ENCODE measurements at places on chromosomes 2 and 18. TPM values are rescaled to one million over a fixed set of nuclear protein-coding genes. Genes with fewer than 3 reads are reported as not detected.

The CXCR1 gene
- total RNA-seq, result not detected

The GPR75 gene
- total RNA-seq, result 5.1 TPM

DNA sequence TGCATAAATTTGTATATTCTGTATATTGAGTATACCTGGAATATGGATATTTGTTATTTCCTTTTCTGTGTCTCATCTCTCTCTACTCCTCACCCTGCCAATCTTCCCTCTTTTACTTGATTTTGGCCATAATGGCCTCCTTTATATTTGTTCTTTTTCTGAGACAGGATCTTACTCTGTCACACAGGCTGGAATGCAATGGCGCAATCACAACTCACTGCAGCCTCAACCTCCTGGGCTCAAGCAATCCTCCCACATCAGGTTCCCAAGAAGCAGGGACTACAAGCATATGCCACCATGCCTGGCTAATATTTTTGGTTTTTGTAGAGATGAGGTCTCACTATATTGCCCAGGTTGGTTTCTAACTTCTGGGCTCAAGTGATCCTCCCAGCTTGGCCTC, 30.5 kb downstream of the PREPL start:
- no peak for DNase-seq
- H3K4me1 ChIP-seq, result no peaks in the 10 kb centered on the region
- no peaks in the 10 kb centered on the region for H3K27me3 ChIP-seq

The COBLL1 gene
- total RNA-seq, result 1.3 TPM

DNA sequence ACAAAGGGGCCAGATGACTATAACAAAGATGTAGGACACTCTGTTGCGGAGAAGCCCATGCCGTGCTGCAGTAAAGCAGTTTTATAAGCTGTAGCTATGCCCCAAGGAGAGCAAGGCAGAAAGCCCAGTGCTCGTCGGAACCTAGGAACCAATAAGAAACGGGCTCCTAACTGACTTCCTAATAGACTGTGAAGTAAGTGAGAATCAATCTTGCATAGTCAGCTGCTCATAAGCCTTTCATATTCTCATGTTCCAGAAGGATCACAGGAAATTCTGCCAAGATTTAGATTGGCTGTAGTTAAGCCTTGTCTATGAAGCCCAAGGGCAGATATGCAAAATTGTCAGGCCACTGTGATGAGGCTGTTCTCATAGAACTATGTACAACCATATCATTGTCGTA, 98.4 kb downstream of the RTTN start:
- no peaks in the 10 kb centered on the region for H3K4me1 ChIP-seq
- no peaks in the 10 kb centered on the region for H3K27me3 ChIP-seq
- peaks cover 36% of the 10 kb centered on the region for H3K36me3 ChIP-seq
- no peak overlapping the region for H3K4me3 ChIP-seq

DNA sequence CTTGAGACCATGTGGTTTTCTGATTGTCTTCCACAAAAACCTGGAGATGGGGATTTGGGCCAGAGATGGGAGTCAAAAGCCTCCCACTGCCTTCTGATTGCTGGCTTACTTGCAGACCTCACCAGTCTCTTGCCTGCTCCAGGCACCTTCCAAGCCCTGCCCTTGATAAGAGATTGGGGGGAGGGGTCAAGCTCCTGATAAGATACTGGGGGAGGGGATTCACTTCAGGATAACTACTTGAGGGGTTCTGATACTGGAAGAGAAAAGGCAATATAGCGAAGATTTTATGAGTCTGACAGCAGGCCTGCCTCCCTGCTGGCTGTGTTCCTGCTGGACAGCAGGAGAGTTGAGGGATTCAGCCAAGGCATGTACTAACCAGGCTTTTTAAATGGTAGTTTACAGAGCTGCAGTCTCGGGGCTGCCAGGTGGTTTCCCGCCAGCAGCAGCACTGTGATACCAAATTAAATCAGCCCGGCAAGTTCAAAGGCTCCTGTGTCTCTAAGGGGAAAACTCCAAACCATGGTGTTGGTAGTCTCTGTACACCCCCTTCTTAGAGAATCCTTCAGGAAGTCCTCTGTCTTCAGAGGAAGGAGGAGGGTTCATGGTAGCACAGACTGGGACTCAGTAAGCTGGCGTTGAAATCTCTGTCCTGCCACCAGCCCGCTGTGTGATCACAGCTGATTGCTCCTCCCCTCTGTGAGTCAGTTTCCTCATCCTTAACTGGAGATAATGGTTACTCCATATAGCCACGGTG, 58.3 kb downstream of the FBXO36 start:
- DNase-seq, result peak; percentile 31
- no peak overlapping the region for H3K4me3 ChIP-seq
- no peaks in the 10 kb centered on the region for H3K36me3 ChIP-seq
- peaks cover 3% of the 10 kb centered on the region for H3K4me1 ChIP-seq
- H3K27me3 ChIP-seq, result no peaks in the 10 kb centered on the region

DNA sequence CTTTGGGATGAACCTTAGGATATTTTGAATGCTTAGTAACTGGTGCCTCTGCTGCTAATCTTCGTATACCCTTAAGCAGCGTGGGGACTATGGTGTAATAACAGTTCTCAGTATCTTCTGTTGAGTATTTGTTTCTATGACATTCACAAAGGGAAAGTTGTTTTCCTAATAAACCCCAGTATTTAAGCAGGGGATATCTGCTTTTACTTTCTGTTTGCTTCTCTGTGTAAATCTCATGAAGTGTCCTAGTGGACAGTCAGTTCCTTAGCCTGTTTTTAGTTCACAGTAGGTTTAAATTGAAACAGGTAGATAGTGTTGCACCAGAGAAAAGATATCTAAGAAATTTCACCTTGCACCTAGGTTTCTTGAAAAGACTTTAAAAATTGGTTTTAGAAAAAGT, 14.9 kb downstream of the KIAA1328 start:
- no peaks in the 10 kb centered on the region for H3K4me1 ChIP-seq
- DNase-seq, result peak; percentile 10
- H3K4me3 ChIP-seq, result no peak overlapping the region
- H3K27me3 ChIP-seq, result no peaks in the 10 kb centered on the region

GRCh38 chr2:238586931-238587775, 160.4 kb downstream of the ASB1 start:
- H3K27me3 ChIP-seq, result no peaks in the 10 kb centered on the region
- H3K27ac ChIP-seq, result no peak overlapping the region
- H3K4me1 ChIP-seq, result no peaks in the 10 kb centered on the region
- no peaks in the 10 kb centered on the region for H3K36me3 ChIP-seq
- H3K4me3 ChIP-seq, result no peak overlapping the region

- peak overlapping the region; percentile 43 for H3K27ac ChIP-seq
- H3K4me1 ChIP-seq, result peaks cover 24% of the 10 kb centered on the region
- peaks cover 62% of the 10 kb centered on the region for H3K36me3 ChIP-seq
- no peaks in the 10 kb centered on the region for H3K27me3 ChIP-seq
Measured at GRCh38 chr2:97761192-97761591, 47.8 kb downstream of the ZAP70 start.

DNA sequence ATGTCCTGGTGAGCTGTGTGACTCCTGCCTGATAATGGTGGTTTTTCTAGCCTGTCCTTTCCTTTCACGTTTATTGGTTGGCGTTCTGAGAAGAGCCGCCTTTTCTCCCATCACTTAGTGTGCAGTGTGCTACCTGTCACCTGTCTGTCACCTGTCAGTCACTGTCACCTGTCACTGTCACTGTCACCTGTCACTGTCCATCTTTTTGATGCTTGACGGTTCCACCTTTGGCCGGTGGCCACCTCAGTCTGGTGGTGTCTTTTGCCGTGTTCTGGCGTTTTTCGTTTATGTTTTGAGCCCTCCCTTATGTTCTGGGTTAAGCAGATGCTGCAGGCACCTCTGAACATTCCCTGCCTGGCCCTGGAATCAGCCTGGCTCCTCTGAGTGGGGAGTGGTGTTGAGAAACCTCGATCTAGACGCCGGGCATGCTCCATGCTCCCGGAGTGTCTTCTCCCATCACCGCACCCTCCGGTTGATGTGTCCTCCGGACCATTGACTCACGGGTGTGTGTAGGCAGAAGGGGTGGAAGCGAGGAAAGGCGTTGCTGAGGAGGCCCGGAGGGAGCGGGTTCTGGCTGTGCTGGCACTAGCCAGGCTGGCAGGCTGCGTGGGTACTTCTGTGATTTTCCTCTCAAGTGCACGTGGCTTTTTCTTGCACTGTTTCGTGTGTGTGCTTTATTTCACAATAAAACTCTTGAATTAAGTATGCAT, 20.7 kb downstream of the DTYMK start:
- DNase-seq, result no peak
- no peak overlapping the region for H3K27ac ChIP-seq
- H3K4me3 ChIP-seq, result no peak overlapping the region
- no peaks in the 10 kb centered on the region for H3K4me1 ChIP-seq

- no peaks in the 10 kb centered on the region for H3K27me3 ChIP-seq
- no peak overlapping the region for H3K27ac ChIP-seq
- no peak overlapping the region for H3K4me3 ChIP-seq
- peaks cover 27% of the 10 kb centered on the region for H3K36me3 ChIP-seq
- H3K4me1 ChIP-seq, result no peaks in the 10 kb centered on the region
Measured at GRCh38 chr2:74670263-74670662, 16.2 kb downstream of the SEMA4F start.

DNA sequence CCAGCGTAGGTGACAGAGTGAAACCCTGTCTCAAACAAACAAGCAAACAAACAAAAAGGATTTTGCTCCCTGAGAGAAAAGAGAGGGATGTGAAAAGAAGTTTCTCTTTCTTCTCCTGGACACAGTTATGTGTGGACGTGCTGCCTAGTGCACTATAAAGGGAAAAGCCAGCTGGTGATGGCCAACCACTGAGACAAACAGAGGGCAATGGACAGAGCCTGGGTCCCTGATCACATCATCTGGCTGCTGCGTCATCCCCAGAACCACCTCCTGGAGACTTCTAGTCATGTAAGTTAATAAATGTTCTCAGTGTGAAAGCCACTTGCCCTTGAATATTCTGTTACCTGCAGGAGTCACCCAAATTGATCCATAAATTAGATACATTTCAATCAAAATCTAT, 184.9 kb downstream of the PDE11A start:
- H3K36me3 ChIP-seq, result no peaks in the 10 kb centered on the region
- H3K27ac ChIP-seq, result no peak overlapping the region
- DNase-seq, result no peak
- no peaks in the 10 kb centered on the region for H3K4me1 ChIP-seq
- no peaks in the 10 kb centered on the region for H3K27me3 ChIP-seq
- no peak overlapping the region for H3K4me3 ChIP-seq

DNA sequence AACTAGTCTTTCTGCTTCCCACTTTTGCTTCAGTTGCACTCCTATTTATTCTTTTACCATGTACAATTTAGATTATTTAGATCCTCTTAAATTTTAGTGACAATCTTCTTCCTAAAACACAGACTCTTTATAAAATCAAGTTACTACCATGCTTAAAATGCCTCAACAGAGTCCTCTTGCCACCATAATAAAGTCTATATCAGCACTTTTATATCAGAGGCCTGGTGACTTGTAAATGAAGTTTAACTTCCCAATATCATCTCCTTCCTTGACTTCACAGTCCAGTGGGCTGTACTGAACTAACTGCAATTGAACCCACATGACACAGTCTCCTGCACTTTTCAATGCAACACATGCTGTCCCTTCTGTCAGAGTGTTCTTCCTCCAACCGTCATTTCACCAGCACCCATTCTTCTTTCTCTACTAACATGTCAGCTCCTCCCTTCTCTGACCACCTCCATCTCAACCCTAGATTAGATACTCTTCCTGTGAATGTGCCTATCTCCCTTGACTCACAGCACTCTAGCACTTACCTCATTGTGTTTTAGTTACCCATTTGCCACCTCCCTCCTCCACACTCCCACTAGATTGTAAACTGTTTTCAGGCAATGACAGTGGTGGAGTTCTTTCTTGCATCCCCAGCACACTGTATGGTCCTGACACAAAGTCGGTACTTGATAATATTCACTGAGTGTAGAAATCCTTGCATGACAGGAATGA, 414.9 kb downstream of the SATB2 start:
- no peaks in the 10 kb centered on the region for H3K4me1 ChIP-seq
- no peak for DNase-seq
- no peaks in the 10 kb centered on the region for H3K36me3 ChIP-seq
- H3K27ac ChIP-seq, result no peak overlapping the region
- H3K4me3 ChIP-seq, result no peak overlapping the region
- H3K27me3 ChIP-seq, result no peaks in the 10 kb centered on the region

The RFTN2 gene
- total RNA-seq, result not detected

GRCh38 chr18:74892066-74892627, 294.5 kb downstream of the ZNF407 start:
- H3K4me1 ChIP-seq, result no peaks in the 10 kb centered on the region
- DNase-seq, result no peak
- H3K27me3 ChIP-seq, result no peaks in the 10 kb centered on the region

DNA sequence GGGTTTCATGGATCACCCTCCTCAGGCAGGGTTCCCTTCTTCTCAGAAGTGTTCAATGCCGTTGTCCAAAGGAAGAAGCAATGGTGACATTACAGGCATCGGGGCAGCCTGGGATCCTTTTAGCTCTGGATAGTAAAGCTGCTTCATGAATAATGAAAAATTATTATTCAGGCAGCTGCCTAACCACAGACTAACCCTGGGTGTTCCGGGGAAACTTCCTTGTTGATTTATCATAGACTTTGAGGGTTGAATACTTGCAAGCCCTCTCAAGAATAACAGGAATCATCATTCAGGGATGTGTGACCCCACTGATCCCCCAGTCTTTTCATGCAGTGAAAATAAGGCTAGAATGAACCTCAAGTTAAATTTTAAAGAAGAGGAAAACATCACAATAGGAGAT, 419.4 kb downstream of the MEIS1 start:
- no peaks in the 10 kb centered on the region for H3K4me1 ChIP-seq
- DNase-seq, result no peak
- no peak overlapping the region for H3K27ac ChIP-seq

DNA sequence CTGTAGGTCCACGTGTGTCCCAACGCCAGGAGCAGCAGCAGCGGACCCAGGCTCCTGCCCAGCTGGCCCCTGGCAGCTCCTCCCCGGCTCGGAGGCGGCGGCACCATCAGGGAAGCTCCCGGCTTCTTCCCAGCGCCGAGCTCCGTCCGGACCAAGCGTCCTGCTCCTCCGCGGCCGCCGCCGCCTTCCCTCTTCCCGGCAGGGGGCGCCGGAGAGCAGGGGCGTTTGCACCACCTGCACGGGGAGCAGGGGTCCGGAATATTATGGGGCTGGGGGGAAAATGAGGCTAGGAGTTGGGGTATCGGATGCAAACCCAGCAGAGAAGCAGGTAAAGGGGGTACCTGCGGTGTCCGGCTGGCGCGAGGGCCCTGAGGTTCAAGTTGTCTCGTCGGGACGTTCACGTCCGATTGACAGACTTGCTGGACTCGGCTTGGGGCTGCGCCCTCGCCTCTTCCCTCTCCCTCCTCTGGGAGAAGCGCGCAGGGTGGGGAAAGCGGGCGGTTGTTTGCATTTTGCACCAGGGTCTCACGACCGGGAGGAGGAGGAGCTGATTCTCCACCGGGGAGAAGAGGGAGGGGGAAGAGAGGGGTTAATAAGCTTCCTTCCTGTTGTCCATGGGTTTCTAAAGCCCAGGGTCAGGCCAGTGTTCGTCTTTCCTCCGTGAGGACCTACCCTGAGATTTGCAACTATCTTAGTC, at the start of gene CCBE1:
CCBE1 (minus strand) TSS at position 188 of the 697 bp plus-strand sequence.
- no peak within 1 kb of the TSS for H3K27ac ChIP-seq
- peaks cover 35% of the 10 kb centered on the region for H3K27me3 ChIP-seq
- no peaks in the 10 kb centered on the region for H3K36me3 ChIP-seq
- H3K4me3 ChIP-seq, result no peak within 1 kb of the TSS
- H3K4me1 ChIP-seq, result peaks cover 12% of the 10 kb centered on the region
